ENCODE measurements at places on chromosomes 4 and X.

GRCh38 chr4:960140-960635, 13.2 kb downstream of the DGKQ start:
- DNase-seq: no peak

- no peak for DNase-seq
These were observed 174.0 kb downstream of the AFAP1 start for GRCh38 chr4:7765666-7766065.

DNA sequence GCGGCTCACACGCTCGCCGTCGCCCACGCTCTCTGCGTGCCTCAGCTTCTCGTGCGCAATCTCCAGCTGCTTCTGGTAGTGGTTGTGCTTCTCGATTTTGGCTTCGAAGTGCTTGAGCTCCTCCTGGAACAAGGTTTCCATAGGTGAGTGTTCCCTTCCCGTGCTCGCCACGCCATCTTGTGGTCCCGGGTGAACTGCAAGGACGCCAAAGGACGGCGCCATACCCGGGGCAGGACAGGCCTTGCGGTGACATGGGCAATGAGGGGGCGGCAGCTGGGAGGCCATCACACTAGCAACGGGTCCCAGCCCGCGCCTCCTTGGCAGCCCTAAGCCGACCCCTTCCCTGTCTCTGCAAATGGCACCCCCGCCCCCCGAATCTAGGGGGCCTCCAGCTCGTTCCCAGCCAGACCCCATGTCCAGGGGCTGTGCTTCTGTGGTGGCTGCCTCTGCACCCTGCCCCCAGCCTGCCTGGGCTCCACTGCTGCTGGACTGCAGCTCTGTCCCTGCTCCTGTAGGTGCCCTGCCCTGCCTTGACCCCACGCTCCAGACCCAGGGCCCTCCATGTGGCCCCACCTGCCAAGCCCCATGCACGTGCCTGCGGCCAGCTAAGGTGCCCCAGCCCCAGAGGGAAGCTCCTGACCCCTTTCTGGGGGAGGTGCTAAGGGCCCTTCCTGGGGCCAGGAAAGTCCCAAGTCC, 17.3 kb downstream of the LRPAP1 start:
- DNase-seq: no peak

DNA sequence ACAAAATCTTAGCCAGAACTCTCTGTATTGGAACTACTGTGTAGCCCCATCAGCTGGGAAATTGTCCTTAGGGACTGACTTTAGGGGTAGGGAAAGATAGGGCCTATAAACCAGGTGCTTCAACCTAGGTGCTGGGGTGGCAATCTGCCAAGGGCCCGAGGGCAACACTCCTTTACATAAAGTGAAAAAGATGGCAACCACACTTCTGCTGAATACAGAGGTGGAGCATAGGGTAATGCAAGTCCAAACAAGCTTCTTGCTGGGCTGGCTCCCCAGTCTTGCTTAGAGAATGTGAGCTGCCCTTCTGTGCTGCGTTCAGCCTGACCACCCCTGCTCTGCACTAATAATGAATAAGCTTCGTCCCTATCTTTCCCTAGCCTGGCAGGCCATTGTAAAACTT, 9.8 kb downstream of the ZBTB33 start:
- DNase-seq: no peak

DNA sequence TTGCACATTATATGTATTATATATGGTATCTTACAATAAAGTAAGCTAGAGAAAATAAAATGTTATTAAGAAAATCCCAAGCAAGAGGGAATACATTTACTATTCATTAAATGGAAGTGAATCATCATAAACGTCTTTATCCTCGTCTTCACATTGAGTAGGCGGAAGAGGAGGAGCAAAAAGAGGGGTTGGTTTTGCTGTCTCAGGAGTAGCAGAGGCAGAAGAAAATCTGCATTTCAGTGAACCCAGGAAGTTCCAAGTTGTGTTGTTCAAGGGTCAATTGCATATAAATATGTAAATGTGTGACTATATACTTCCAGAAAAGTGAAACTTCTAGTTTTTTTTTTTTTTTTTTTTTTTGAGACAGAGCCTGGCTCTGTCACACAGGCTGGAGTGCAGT, 301.4 kb downstream of the TMA16 start:
- DNase-seq: no peak

- no peak for DNase-seq
These were observed 71.3 kb downstream of the EVC2 start for GRCh38 chr4:5636766-5637670.

DNA sequence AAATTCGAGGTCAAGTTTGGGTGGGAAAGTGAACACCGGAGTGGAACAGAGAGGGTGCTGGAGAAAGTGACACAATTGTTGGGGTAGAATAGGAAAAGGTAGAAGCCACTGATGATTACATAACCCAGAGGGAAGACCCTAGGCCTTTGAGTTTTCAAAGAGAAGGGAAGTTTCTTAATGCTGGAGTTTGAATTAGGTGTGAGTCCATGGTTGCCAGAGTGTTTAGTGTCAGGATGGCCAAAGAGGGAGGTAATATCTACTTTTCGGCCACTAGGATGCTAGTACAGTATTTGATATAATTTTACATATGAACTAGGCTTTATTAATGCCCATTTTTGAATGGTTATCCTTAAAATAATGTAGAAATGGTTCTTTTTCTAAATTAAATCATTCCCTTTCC, 5.4 kb downstream of the BCORL1 start:
- no peak for DNase-seq

DNA sequence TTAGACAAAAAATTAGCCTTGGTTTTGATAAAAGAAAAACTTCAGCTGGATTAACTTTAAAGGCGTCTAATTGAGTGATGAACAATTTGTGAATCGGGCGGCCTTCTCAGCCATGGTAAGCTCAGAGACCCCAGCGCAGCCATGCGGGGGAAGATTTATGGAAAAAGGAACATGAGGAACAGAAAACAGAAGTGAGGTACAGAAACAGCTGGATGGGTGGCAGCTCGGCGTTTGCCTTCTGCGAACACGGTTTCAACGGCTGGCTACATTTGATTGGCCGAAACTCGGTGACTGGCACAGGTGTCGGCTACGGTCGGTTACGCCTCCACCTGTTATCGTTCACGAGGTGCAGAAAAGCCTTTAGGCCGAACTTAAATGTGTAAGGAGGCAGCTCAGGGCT, 401.4 kb upstream of the FAT1 start:
- no peak for DNase-seq

DNA sequence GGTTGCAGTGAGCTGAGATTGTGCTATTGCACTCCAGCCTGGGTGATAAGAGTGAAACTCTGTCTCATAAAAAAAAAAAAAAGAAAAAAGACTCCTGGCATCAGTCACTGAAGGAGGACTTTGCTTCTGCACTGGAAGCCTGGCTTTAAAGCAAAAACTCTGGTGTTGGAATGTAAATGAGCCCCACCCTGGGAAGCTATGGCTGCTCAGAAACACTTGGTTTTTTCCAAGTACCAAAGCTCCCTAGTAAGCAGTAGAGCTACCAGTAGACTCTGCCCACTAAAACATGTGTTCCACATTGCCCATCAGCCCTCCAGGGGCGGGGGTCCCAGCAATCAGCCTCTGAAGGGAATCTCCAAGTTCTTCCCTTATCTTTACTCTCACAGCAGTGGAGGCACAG, 154.4 kb downstream of the SHROOM3 start:
- no peak for DNase-seq

DNA sequence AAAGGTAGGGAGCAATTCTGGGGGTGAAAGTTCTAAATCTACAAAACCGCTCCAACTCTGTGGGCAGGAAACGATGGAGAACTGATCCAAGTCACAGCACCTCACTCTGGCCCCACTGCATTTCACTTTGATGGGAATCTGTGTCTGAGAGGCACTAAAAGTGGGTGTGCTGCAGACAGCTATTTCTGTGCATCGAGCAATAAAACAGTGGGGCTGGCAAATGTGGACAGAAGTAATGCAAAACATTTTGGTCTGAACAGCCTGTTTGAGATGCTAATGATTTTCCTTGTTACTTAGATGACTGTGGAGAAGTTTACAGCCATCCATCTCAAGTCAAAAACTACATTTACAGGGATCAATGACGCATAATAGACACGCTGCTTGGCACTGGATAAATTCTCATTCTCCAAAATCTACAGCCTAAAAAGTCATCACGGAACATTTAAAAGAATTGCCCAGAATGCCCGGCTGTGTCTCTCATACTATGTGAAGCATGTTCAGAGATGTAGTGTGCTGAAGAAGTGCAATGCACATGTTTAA, 1671.6 kb upstream of the TENM3 start:
- no peak for DNase-seq

DNA sequence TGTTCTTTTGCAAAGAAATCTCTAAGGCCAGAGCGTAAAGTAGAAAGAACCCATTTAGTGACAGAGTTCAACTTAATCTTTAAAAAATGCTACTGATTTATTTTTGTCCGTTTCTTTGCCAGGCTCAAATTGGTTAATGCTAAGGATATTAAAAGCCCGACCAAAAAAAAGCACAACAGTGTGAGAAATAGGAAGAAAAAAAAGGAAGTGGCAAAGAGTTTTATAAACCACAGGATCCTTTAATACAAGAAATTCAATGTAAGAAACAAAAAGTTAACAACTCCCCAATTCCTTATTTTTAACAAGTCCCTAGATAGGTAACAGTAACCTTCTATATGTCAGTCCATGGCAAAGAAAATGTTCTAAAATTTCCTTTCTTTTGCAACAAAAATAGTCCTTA, 480.4 kb downstream of the ACTRT1 start:
- no peak for DNase-seq

DNA sequence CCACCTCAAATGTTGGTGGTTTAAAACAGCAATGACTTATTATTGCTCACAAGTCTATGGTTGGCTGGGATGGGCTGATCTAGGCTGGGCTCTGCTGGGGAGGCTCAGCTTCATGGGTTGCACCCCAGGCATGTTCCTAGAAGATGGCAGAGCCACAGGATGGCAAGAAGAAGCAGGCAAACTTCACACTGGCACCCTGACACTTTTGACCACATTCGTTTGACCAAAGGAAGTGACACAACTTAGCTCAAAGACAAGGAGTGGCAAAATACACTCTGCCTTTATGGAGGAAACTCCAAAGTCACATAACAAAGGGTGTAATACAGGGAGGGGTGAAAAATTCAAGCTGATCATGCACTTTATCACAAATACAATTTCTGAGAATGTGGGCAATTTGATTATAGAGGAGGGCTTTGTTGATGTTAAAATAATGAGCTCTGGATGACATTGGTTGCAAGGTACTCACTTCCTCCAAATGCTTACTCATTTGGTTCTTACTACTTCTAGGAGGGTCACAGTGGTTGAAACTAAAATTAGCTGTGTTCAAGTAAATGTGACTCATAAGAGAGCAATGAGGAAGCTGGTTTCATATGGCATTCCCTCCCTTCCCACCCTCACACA, 249.2 kb upstream of the RPS6KA3 start:
- no peak for DNase-seq

DNA sequence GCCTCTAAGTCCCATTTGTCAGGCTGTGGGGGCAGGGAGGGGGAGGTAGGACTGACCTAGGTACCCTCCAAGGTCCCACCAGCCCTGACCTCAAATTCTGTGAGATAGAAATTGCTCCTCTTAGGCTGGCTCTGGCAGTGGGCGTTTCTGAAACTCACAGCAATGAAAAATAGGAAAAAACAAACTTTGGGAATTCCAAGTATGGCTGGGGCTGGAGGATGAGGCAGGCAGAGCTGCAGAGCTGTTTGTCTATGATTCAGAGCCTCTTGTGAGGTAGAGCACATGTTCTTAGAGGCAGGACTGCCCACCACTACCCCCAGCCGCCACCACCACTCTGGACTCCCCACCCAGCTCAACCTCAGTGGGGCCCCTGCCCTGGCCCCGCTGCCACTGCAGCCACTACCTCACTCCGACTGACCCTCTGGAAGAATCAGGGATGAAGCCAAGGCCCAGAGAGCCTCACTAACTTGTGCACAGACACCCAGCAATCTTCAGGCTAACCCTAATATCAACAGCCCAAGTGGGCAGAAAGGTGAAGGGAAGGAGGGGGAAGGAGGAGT, 98.2 kb downstream of the PJA1 start:
- DNase-seq: peak; percentile 12

GRCh38 chr4:169348541-169348940, 77.8 kb upstream of the SH3RF1 start:
- DNase-seq: no peak

- no peak for DNase-seq
These were observed 1328.7 kb downstream of the ADGRL3 start for GRCh38 chr4:62528874-62529273.

GRCh38 chr4:76007089-76007862, at the start of gene CXCL9:
Gene CXCL9 (minus strand): TSS chr4:76007509. CDS start chr4:76007449, 60 bp downstream.
- no peak for DNase-seq

GRCh38 chr4:131347816-131348215, 1801.3 kb upstream of the PCDH10 start:
- DNase-seq: no peak

Data from left colon (tissue), 2 donors.